Bronchial epithelial cell (primary cell): ENCODE measurements at places on chromosomes 7 and 10.

- no peak for DNase-seq
Observed at GRCh38 chr7:27922907-27923641, 183.1 kb downstream of the TAX1BP1 start.

DNA sequence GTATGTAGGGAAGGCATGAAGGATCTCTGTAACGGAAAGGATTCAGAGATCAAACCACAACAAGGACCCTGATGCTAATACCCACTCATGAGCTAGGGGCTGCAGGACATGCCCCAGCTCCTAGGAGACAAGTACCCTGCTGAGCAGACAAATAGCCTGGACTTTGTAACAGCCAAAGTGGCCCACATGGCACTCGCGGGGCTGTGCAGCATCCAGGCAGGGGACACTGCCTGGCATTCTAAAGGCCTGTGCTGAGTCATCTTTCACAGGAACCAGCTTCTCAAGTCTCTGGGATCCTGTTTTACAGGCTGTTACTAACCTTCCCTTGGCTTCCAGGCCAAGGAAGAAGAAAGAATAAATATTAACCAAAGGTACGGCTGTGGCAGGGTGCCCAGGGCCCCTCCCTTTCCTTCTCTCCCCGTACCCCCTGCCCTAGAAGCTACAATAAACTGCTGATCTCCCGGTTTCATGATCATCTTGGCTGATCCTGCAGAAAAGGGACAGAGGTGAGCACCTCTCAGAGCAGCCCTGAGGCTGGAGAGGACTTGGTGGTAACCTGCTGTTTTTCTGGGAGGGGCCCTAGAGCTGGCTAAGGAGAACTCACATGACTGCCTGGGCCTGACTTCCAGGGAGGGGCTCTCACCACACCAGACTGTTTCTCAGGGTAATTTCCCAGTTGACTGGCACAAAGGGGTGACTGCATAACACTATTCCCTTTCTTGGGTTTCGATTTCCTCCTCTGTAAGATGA lies 4.2 kb upstream of the RPEL1 start:
- peak; percentile 94 for DNase-seq

- no peak for DNase-seq
Observed at GRCh38 chr10:5502061-5502521, 2.7 kb upstream of the CALML5 start.

DNA sequence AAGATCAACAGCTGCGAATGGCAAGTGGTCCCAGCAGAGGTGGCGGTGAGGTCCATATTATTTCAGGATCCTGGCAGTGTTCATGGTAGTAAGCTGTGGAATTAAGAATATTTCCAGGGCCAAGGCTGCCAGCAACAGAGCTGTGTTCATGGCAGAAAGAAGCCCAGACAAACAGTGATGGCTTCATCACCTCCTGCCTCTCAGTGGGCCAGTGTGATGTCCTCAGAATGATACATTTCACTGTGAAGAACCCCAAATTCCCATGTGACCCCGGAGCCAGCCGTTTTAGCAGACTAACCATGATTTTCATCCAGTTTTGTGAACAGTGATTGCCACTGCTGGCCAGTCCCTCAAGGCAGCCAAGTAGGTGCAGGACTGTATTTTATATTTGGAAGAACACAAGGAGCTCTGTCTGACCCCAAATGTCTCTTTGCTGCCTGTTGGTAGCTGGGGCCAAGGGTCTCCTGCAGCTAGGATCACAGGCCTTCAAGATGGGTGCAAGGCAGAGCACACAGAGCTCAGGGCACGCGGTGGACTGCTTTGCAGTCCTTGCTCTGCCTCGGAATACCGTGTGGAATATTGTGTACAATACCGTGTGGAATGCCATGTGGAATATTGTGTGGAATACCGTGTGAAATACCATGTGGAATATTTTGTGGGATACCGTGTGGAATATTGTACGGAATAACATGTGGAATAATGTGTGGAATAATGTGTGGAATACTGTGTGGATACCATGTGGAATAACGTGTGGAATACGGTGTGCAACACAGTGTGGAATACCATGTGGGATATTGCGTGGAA lies 132.3 kb upstream of the CHST15 start:
- no peak for DNase-seq

- DNase-seq: peak; percentile 93
Observed at GRCh38 chr10:6912424-6912823, 332.3 kb upstream of the PRKCQ start.
